ENCODE measurements at places on chromosomes 2 and 18.

DNA sequence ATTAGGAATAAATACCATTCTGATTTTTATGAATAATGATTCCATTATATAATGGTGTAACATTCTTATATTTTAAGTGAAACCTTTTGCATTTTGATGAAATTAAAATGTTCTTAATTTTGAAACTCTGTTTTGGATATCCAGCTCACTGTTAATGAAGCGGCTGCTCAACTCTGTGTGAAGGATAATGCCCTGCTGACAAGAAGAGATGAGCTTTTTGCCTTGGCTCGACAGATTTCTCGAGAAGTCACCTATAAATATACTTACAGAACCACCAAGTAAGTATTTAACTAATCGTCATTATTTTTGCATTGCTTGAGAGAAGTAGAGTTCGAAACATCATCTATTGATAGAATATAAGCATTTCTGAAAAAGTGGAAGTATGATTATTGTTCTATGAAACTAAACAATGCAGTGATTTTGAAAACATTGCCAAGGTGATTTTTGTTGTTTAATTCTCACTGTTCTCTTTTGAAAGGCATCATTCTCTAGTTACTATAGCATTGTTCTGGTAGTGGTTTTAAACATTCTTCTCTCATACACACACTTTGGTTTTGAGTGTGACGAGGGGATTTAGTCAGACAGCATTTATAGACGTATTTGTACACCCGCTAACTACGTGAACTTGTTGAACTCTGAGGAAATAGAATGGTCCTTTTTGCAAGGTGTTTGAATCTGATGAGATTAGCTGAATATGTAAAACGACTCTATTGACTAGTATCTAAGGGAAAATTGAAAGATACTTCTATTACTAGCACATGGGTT lies 21.5 kb downstream of the NAB1 start:
- no peak for DNase-seq

DNA sequence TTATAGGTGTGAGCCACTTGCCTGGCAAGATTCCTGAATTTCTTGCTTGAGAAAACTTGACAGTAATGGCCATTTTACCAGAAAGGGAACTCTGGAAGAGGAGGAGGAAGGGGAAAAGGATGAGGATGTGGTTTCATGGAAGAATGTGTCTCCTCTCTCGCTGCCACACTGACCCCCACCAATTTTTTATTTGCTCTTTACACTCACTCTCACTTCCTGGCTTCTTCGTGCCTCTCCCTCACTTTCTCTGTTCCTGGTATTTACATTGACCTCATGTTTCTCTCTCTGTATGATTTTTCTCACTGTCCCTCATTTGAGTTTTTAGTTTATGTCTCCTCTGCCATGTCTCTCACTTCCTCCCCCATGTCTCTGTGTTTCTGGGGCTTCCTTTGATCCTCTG lies 134.5 kb upstream of the CAB39 start:
- no peak for DNase-seq

- DNase-seq, result no peak
Measured at GRCh38 chr2:177885828-177886466, 186.6 kb downstream of the PDE11A start.

- DNase-seq, result no peak
Measured at GRCh38 chr2:118834901-118835745, 12.3 kb downstream of the EN1 start.

- peak; percentile 64 for DNase-seq
Measured at GRCh38 chr2:219441451-219442255, 7.0 kb downstream of the SPEG start.

DNA sequence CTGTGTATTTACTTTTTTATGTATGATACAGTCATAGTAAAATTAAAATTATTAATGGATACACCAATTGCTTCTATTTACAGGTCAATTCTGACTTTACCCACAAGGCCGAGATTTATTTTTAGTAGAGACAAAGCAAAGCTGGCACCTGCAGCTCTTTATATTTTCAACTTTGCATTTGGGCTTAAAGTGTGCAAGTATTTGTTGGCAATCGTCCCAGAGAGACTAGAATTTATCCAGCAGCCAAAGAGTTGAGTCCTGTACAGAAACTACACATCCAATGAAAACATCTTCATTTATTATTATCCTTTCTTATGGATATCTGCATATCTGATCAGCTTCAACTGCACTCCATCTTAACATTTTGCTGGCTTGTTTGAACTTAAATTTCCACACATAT lies 485.6 kb downstream of the SOX11 start:
- DNase-seq, result no peak
